ENCODE measurements at places on chromosomes 2 and 18. TPM values are rescaled to one million over a fixed set of nuclear protein-coding genes. Genes with fewer than 3 reads are reported as not detected.

DNA sequence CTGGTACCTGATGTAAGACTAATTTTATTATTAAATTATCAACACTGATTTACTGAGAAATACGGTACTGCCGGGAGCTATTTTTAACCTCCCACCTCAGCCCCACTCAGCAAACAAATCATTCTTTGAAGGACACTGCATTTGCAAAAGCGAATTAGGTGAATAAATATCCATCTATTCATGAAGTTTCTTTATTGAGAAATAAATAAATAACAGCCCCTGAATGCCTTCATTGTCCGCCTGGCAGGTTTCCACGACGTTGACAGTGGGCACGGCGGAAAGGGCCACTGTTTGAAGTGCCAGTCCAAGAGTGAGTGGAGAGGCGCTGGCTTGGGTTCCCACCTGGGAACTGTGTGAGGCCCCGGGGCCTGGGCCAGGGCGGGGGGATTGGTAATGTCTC lies 15.7 kb downstream of the C1QL2 start:
- no peak for DNase-seq

GRCh38 chr2:218478544-218478943 lies 59.6 kb downstream of the VIL1 start:
- no peak for DNase-seq

The MSTN gene
- total RNA-seq: 0.13 TPM

The GTF3C2 gene
- total RNA-seq: 61.4 TPM

The UGT1A4 gene
- not detected for total RNA-seq

DNA sequence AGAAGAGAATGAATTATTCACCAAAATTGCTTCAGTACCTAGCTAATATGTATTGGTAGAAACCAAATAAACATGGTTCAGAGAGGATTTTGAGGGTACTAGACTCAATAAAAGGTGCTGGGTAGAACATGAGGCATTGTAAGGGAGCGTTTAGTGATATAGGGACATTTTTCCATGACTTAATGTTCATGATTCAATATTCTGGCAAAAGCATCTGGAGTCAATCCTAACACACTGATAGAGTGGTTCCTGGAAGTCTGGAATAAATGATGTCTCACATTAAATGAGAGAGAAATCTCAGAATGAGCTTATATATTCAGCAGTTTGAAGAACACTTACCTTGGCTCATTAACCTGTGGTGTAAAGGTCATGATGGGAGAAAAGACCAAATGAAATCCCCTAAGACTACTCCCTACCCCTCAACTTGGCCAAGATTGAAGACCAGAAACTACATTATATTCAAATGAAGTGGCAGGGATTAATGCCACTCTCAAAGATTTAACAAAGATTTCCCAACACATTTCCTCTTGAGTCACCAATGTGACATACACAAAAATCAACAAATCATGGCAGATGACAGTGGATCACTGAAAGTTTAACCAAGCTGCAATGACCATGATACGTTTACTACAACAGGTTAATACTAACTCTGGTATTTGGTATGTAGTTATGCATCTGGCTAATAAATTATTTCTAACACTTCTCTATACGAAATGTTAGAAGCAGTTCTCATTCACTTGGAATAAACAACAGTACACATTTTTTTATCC lies 309.5 kb downstream of the SATB2 start:
- no peak for DNase-seq

GRCh38 chr18:40326985-40327384 lies 1628.0 kb upstream of the PIK3C3 start:
- no peak for DNase-seq

DNA sequence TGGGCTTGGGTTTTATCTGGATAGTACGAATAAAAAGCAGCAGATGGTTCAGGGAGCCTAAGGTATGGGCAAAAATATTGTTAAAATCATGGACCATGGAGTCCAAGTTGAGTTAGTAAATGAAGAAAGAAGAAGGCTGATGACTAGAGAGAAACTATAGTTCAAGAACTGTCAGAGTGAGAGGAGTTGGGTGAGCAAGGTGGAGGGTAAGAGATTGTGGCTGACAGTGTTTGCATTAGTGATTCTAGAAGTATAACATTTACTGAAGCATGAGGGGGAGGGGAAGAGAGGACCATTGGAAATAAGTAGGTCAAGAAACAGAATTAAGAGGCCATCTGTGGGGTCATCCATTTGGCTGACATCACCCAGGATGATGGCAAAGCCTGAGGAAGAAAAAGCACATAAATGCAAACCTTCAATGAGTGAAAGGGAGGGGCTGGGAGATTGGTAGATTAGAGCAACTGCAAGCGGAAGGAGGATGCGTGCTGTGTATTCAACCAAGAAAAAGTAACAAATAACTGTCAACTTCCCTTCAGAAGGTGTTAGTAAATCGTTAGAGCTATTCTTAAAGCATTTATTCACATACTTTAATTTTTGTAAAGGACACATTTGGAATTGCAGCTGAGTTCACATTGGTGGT lies 392.8 kb downstream of the TSN start:
- no peak for DNase-seq

The CROCC2 gene
- not detected for total RNA-seq

The PCARE gene
- not detected for total RNA-seq

The ANKRD30B gene
- not detected for total RNA-seq

DNA sequence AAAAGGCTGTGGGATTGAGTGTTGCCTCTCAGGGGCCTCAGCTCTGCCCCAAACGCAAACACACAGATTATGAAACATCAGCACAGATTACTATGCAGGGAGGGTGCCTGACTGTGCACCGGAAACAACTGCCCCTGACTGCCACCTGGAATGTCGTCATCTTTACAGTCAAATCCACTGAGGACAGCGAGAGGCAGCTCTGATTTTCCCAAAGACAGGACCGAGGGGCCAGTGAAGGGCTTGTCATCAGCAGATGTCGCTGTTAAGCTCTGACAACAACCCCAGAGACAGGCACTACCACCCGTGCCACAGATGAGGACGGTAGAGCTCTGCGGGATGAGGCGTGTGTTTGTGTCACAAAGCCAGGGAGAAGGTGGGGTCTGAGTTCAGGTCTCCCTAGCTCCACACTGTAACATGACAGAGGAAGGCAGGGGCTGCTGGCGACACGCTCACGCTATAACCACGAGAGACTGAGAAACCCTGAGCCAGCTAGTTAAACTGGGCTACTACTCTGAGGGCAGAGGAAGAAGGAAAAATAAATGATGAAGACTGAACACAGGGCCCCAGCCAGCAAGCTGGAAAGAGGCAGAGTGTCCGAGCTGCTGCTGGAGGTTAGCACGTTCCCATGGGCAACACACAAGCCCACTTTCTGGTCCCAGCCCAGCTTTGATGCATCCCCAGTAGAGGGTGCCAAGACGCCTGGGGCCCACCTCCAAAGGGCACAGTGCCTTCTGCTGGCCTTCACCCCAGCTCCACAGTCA lies 47.0 kb downstream of the PARD6G start:
- DNase-seq: no peak

- DNase-seq: no peak
These were observed 117.5 kb upstream of the MEIS1 start for GRCh38 chr2:66317268-66317890.

The EMILIN1 gene
- total RNA-seq: 2.1 TPM

DNA sequence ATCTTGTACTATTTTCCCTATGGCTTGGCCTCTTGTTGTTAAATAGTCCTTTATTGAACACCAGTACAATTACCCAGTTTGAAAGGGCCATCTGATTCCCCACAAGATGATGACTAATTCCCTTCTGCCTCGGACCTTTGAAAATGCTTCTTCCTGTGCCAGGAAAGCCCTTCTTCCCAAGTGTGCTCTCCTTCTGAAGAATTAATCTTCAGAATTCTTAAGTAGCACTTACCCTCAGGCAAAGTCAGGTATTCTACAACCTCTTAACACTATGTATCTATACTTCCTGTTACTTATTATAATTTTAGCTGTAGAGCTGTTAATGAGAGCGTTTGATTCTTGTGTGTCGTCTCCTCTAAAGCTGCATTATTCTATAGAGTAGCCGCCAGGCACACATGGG lies 28.6 kb upstream of the MEX3C start:
- no peak for DNase-seq

GRCh38 chr2:38461470-38461869 lies 84.4 kb upstream of the ATL2 start:
- no peak for DNase-seq

DNA sequence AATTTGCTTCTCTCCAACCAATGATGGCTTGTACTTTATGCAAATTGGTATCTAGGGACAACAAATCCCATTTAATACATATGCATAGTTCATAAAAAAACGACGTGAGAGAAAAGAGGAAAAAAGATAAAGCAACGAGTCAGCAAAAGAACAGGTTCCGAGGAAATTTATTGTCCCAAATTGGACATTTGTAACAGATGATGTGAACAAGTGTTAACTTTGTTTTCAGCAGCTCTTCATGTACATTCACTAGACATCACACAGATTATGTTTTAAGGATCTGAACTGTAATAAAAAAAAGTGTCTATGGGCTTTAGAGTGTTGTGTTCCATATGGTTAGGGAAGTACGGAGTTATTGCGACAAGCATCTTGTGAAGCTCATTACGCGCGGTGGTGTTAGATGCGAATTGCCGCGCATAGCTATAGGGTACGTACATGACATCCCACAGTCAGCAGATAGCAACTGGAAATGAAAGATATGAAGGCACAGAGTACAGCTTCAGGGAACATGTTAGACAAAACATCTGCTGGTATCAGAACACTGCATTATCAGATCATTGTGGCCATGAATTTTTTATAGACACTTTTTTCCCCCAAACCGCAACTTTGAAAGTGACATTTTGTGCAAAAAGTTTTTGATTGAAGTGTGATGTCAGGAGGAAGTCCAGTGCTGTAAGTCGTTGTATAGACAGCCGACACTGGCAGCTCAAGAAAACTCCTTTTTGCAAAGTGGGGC lies 1073.1 kb upstream of the FANCL start:
- DNase-seq: no peak

The GPR45 gene
- 0.21 TPM for total RNA-seq

All from endothelial cell (in vitro differentiated cells).